Cortex of kidney (tissue), 1 donor: ENCODE measurements at places on chromosomes 12 and 14.

GRCh38 chr12:8822298-8822697, at the start of gene A2ML1:
Gene A2ML1 (plus strand): TSS chr12:8822621. CDS start chr12:8822652, 31 bp downstream.
- no peak for DNase-seq

- DNase-seq, result no peak
Measured at GRCh38 chr12:104477510-104478390, 21.0 kb downstream of the CHST11 start.

GRCh38 chr12:76558684-76559399, 729 bp downstream of the OSBPL8 start:
- no peak for DNase-seq

DNA sequence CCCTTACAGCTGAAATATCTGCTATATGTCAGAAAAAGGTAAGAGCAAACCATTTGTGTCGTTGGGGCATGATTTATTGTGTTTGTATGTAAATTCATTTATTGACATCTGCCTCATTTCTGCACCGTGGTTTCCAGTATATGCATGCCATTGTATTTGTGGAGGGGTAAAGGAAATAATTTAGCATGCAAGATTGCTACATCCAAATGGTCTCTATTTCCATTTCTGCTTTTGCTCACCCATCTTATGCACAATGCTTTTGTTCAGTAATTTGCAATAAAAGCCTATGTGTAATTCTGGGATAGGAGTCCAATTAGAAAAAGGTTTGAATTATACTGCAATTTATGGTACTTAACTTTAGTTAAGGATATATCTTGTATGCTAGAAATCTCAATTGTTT, 101.8 kb downstream of the UNC79 start:
- no peak for DNase-seq

- DNase-seq, result no peak
Measured at GRCh38 chr14:67186789-67187584, 2.3 kb upstream of the GARIN2 start.

DNA sequence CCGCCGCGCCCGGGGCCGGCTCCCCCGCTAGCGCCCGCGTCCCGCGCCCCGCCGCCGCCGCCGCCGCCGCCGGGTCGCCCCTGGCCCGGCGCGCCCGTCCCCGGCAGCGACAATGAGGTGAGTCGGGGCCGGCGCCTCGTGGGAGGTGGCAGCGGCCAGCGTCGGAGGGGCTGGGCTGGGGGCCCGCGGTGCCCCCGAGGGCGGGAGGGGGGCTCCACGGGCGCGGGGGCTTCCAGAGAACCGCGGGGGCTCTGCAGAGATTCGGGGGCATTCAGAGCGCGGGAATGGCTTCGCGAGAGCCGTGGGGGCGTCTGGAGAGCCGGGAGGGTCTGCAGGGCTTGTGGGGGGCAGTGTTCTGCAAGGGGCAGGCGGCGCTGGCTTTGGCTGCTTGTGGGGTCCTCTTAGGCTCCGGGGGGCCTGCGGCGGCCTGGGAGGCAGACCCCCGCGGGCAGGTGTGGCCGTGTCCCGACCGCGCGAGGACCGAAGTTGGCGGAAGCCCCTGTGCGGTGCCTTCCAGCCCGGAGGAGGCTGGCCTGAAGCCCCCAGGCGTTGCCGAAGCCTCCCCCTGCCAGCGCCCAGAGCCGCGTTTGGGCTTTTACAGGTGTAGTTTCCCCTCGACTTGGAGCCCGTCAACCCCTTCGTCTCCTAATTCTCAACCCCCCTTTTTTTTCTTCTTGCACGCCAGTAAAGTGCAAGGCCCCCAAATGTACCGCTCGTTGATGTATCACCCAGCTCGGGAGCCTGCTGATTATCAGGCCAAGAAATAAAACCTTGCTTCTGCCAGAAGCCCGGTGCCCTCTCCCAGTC, 93.1 kb upstream of the EVL start:
- no peak for DNase-seq

DNA sequence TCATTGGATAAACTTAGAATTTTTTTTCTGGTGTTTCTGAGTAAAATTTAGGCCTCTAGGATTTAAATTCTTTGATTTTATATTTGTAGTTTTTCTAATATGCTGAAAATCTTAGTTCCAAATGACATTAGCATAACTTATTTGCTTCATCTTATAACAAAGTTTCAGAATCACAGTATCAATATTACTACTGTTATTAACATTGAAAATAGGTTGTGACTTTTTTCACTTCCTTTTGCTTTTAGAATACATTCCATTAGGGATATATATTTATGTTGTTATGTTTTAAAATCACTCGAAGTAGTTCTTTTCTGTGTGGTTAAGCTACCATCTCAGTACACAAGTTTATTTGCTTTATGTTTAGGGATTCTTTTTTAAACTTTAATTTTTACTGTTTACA, 12.8 kb downstream of the RAB3IP start:
- DNase-seq, result no peak

- no peak for DNase-seq
Measured at GRCh38 chr14:50340963-50341362, 28.8 kb downstream of the DMAC2L start.

DNA sequence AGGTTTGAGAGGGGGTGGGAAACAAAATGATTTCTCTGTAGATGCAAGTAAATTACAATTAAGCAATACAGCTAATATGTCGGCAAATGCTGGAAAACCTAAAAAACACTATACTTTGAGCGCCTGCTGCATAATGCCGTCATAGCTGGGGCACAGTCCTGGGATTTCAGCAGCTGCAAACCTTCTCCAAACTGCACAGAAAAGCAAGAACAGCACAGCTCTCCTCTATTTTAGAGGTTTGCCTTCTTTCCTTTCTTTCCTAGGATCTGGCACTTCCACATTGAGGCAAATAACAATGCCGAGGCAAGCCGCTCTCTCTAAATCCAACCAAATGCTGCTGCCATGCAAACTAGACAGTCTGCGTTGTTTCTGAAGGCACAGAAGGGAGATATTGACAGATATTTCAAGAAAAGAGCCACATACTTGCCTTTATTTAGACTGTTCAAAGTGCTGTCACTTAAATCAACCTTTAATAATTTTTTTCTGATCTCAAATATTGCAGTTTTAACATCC, 287.1 kb upstream of the G2E3 start:
- DNase-seq, result no peak

DNA sequence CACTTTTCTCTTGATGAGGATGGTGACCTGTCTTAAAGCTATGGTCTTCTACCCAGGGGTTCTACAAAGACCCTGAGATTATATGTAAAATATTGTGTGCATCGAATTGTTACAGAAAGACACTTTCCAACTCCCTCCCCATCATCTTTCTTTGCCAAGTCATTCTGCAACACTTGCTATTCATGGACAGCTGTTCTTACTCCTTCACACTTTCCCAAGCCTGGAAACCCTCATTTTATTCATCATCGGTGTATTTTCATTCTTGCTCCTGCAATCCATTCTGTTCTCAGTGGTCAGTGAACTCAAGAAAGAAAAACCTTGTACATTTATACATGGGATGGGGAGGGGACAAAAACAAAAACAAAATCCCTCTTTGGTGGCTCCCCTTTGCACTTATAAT, 90.5 kb upstream of the STXBP6 start:
- no peak for DNase-seq

GRCh38 chr14:88154926-88155325, 150.0 kb downstream of the GPR65 start:
- DNase-seq, result no peak

GRCh38 chr12:115758877-115759620, 518.4 kb downstream of the MED13L start:
- DNase-seq, result no peak

GRCh38 chr12:4213471-4213870, 60.1 kb upstream of the CCND2 start:
- DNase-seq, result no peak

GRCh38 chr12:5051913-5052312, 8.2 kb downstream of the KCNA5 start:
- no peak for DNase-seq

DNA sequence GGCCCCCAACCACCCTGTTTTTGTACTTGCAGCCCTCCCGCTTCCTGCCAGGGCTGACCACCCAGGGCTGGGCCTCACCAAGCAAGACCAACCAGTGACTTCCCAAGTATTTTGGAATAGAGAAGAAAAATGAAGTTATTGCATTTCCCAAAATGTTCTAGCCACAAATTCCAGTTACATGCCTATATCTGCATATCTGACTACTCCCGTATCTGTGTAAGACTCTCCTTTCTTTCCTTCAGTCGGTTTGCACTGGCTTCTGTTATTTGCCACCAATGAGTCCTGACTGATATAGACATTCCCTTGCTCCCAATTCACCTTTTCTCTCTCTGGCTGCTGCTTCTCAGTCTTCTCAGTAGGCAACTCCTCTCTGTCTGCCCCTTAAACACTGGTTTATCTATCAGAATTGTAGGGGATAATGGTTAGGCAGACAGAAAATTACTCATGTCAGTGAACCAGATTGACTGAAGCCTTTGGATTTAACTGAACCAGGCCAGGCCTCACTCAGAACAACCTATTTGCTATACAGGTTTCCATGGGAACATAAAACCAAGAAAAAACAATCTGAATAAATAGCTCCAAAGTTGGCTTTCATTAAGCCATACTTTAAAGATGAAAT, 85.3 kb downstream of the SPTSSA start:
- DNase-seq, result no peak

DNA sequence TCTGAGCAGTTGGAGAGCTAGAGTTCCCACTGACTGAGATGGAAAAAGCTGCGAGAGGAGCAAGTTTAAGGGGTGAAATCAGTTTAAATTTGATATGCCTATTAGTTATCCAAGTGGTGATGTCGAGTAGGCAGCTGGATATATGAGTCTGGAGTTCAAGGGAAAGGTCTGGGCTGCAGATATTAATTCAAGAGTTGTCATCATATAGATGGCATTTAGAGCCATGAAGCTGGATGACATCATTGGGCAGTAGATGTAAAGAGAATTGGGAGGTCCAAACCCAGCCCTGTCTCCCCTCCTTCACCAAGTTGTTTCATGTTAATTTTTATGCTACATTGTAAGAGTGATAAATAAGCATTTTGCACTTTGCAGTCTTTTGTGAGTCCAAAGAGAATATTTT, 898.1 kb downstream of the GALC start:
- no peak for DNase-seq

DNA sequence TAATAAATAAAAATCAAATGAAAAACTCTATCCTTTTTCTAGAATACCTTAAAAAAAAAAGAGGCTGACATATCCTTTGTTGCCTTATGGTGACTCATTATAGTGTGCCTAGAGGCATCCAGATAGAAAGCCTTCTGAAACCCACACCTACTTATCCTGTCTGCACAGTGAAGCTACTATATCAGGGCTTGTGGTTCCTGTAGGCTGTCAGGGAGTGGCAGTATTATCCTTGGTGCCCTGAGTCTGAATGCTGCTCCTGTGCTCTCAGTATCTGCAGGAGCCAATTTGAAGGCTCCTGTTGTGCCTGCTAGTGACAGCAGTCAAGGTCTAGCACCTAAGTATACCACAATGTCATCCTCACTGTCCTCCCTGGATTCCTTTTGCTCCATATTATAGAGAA, 168.4 kb upstream of the AVPR1A start:
- no peak for DNase-seq

DNA sequence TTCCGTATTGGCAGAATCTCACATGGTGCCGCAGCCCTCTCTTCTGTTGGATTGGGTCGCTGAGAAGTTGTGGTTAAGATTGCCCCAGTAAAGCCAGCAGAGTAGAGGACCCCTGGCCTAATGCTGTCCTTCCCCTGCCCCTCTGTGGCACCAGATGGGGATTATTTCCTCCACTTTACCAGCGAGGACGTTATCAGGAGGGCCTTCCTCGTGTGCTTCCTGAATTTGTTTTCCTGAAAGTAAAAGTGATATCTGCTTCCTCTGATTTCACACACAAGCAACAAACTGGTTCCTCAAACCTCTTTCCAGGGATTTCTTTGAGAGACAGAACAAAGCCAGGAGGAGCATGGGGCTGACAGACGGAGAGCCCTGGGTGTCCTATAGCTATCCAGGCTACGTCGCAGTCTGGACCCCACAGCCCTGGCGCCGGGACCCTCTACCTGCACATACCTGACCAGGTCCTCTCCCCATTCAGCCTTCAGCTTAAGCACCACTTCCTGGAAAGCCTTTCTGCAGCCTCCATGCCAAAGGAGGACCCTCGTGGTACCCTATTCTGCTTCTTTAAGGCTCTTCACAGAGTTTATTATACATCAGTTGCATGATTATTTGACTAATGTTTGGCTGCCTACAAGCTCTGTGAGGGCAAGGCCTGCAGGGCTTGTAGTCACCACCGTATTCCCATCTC, 314.8 kb upstream of the FKBP4 start:
- DNase-seq, result no peak

- no peak for DNase-seq
Measured at GRCh38 chr12:122843455-122843854, 8.2 kb downstream of the HIP1R start.

GRCh38 chr12:16606201-16606849, 363 bp upstream of the LMO3 start:
- no peak for DNase-seq

GRCh38 chr12:59763835-59764234, 168.0 kb downstream of the SLC16A7 start:
- no peak for DNase-seq

- no peak for DNase-seq
Measured at GRCh38 chr12:125053821-125054220, 11.4 kb upstream of the AACS start.

GRCh38 chr12:133106253-133106652, 23.8 kb downstream of the ZNF891 start:
- no peak for DNase-seq

DNA sequence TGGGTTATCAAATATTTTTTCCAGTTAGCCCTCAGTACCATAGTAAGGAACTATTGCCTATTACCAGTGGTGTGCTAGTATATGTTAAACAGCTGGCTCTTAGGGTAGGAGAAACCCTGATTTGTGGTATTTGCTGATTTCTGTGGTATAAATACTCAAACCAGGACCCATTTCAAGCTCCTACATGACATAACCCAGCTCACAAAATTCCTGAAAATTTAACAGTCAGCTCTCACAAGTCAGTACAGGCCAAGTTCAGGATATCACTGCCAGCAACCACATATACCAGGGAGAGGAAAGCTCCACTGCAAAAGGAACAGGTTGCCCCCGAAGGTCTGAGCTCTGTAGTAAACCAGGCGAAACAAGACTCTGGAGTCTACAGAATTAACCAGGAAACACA, 315.3 kb downstream of the NOVA1 start:
- DNase-seq, result no peak

DNA sequence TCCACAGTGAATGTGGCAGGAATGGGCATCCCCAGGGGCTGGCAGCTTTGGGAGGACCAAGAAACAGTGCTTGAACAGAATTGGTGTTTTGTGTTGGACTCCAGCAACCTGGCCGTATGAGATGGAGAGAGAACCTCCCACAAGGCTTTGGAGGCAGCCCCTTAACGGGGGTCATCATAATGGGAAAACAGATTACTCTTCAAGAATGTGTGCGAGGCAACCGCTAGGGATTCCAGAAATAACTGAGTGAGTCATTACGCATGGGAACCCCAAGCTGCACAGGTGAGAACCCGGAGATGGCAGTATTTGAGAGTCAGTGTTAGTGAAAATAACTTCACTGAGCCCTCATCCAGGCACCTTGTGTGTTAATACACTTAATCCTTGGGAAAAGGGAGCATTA, 567.8 kb upstream of the TBX3 start:
- DNase-seq, result no peak
